ENCODE measurements at places on chromosomes 12 and 14. TPM values are rescaled to one million over a fixed set of nuclear protein-coding genes. Genes with fewer than 3 reads are reported as not detected.

Gene FLVCR2
- total RNA-seq: 9.7 TPM

Gene CLEC1A
- total RNA-seq: 0.41 TPM

DNA sequence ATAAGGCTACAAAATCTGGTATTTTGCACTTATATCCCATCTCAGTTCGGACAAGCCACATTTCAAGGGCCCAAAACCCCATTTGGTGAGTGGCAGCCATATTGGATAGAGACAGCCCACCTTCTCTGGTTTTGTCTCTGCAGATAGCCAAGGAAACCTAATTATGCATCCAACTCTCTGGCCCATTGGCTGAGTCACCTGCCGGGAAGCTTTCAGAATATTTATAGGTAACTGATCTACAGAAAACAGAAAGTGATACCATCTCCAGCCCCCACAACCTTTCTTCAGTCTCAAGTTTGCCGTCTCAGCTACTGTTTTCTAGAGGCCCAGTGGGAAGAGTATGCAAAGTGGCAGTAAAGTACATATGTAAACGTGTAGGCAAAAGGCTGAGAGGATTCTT lies 33.7 kb upstream of the PPP1CC start:
- H3K27ac ChIP-seq: no peak overlapping the region
- H3K27me3 ChIP-seq: no peaks in the 10 kb centered on the region
- no peaks in the 10 kb centered on the region for H3K4me1 ChIP-seq
- DNase-seq: no peak
- no peaks in the 10 kb centered on the region for H3K36me3 ChIP-seq
- H3K4me3 ChIP-seq: no peak overlapping the region

DNA sequence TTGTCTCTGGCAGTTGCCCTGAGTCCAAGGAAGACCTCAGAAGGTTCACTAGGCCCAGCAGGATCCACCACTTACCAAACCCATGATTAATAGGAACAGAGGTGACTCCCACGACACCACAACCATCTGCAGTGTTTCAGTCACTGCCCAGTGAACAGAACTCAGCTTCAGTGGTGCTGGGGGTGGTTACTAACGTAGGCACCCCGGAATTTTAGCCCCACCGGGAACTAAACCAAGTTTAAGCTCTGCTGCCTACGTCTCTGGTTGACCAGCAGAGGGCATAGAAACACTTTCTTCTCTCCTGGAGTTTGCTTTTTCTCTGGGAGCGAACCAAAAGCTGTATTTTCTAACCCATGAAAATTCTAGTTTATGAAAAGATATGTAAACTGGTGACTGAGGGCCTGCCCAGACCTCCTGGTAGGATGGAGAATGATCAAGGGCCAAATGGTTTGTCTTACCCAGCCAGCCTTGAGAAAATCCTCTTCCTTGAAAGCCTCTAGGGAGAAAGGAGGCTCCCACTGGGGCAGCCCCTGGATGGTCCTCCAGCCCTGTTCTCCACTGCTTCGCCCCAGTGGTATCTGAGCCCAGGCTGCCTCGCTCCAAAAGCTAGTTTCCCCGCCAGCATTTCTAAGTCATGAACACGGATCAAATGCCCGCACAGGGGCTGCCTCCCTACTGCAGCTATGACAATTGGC lies 379.8 kb downstream of the DPF3 start:
- H3K36me3 ChIP-seq: no peaks in the 10 kb centered on the region
- no peaks in the 10 kb centered on the region for H3K4me1 ChIP-seq
- peak; percentile 24 for DNase-seq
- H3K27me3 ChIP-seq: peaks cover 12% of the 10 kb centered on the region
- no peak overlapping the region for H3K4me3 ChIP-seq

Gene GUCY2C
- total RNA-seq: 0.13 TPM

Gene FAM222A
- total RNA-seq: 12.8 TPM

GRCh38 chr14:65173973-65174693 lies 71.8 kb upstream of the MAX start:
- no peak overlapping the region for H3K4me3 ChIP-seq
- H3K4me1 ChIP-seq: no peaks in the 10 kb centered on the region
- DNase-seq: no peak

DNA sequence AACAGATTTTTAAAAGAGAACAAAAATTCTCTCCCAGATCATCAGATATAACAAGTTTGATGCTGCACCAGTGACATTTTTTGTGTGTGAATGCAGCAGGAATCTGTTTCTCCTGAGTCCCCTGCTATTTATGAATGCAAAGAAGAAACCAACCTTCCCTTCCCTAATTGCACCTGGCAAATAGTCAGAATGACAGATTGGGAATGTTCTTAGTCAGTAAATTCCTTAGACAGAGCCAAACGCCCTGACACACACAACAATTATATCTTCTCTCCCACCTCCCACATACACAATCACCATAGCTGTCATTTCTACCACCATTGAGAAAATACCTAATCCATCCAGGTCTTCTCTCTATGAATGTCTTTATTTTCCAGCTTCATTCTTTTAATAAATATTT lies 174.4 kb downstream of the ALG10B start:
- no peak for DNase-seq
- H3K27me3 ChIP-seq: no peaks in the 10 kb centered on the region
- H3K4me3 ChIP-seq: no peak overlapping the region
- H3K36me3 ChIP-seq: no peaks in the 10 kb centered on the region
- H3K27ac ChIP-seq: no peak overlapping the region
- no peaks in the 10 kb centered on the region for H3K4me1 ChIP-seq

Gene RILPL1
- total RNA-seq: 16.2 TPM

Gene INHBE
- 0.59 TPM for total RNA-seq

Gene OASL
- 21.1 TPM for total RNA-seq

DNA sequence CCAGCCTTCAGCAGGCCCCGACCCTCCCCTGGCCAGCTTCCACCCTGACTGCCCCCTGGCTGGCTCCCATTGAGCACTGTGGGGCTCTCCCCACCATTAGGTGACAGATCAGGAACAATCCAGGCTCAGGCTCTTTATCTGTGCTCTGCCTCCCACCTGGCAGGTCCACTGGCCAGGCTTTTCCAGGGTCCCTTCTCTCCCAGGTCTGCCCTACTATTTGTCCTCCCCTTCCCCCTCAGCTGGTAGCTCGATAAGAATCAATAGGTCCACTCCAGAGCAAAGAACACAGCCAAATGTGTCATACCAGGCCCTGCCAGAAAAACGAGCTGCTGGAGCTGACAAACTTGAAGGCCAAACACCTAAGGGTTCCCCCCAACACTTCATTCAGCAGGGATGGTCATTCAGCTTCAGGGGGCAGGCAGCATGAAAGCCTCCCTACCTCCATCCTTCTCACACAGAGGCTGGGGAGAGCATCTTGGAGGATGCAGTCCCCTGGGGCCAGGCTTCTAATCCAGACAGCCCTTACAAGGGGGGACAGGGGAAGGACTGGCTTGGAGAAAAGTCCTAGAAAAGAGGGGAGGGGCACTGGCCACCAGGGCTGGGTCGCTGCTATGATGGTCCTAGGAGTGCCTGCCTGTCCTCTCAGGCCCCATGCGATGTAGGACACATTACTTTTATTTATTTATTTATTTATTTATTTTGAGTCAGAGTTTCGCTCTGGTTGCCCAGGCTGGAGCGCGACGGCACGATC lies 1.9 kb upstream of the KRT18 start:
- DNase-seq: no peak
- H3K27me3 ChIP-seq: no peaks in the 10 kb centered on the region
- H3K27ac ChIP-seq: peak overlapping the region; percentile 98
- H3K4me3 ChIP-seq: no peak overlapping the region
- H3K36me3 ChIP-seq: peaks cover 10% of the 10 kb centered on the region
- peaks cover 59% of the 10 kb centered on the region for H3K4me1 ChIP-seq

GRCh38 chr14:72033365-72033764 lies 101.1 kb downstream of the RGS6 start:
- H3K27ac ChIP-seq: no peak overlapping the region
- H3K27me3 ChIP-seq: no peaks in the 10 kb centered on the region
- no peaks in the 10 kb centered on the region for H3K36me3 ChIP-seq
- no peaks in the 10 kb centered on the region for H3K4me1 ChIP-seq
- DNase-seq: no peak
- H3K4me3 ChIP-seq: no peak overlapping the region

Gene LRRIQ1
- total RNA-seq: 0.15 TPM

DNA sequence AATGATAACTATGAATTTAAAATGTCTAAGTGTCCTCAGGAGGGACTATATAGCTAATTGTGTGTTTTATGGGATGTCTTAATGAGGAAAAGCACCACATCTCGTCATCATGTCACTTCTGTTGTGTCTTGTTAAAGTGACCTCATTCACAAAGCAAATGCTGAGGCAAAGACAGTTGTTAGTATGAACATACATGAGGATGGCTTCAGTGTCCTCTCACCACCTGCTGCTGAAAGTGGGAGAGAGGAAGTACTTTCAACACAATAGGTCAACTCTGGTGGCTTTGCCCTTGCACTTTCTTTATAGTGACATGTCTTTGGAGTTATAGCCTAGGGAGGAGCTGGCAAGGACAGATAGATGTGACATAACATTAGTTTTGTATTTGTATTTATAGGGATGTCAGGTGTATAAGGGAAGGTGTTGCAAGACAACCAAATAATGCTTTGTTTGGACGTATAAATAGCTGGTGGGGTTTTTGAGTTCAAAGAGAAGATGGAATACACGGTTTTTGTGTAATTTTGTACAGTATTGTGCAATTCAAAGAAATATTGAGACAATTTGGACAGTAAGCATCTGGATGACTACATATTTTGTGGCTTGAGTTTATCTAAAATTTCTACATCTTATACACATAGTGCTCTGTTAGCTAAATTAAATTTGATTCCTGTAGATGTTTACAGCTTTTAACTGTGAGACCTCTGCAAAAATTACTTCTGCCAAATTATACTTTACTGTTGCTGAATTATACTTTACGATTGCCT lies 131.7 kb upstream of the ATP2B1 start:
- no peaks in the 10 kb centered on the region for H3K4me1 ChIP-seq
- no peak for DNase-seq
- H3K36me3 ChIP-seq: no peaks in the 10 kb centered on the region
- no peaks in the 10 kb centered on the region for H3K27me3 ChIP-seq

DNA sequence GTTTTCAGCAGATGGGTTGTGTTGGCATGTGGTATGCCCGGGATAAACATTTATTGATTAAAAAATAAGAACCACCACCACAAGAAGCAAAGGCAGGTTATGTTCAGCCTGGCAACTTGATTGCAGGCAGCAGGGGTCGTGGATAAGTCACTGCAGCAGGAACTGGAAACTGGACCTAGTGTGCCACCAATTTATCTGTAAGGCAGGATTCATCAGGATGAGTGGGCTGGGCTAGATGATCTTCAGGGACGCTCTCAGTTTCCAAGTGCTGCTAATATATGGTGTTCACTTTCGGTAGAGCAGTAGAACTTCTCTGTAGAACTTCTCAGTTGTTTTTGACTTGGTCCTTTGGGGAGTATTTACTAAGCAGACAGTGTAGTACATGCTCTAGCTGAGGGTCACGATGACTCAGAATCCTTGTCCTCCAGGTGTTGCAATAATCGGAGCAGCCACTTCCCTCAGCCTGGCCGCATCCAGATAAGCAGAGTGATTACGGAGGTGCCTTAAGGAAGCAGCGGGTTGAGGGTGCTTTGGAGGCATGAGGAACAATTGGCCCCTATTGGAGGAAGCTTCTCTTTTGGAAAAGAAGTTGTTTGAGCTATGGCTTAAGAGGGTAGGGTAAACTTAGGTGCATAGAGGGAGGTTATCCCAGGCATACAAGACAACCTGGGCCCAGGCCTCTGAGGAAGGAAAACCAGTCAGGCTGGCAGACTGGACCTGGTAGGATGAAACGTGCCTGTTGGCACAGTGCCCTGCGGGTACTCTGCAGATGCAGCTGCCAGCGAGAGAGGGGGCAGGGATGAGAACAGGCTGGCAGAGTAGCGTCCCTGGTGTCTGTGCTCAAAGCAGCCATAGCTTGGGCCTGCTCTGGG lies 104.0 kb downstream of the GPR135 start:
- no peak for DNase-seq
- no peaks in the 10 kb centered on the region for H3K27me3 ChIP-seq
- no peak overlapping the region for H3K4me3 ChIP-seq
- no peak overlapping the region for H3K27ac ChIP-seq
- no peaks in the 10 kb centered on the region for H3K4me1 ChIP-seq

DNA sequence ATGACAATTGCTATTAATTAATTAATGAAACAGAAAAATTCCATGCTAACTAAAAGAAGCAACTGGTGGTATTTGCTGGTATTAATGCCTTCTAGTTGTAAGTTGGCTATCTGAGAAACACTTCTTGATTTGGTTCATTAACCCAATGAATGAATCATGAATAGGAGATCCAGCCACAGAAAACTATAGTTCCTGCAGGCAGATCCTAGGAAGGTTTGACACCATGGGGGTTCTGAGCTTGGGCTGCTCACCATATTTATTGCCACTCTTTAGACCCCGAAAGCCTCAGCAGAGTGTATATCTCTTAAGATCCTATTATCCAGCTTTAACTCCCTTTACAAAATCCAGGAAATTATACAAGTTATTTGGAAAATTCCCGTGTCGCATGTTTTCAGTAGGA lies 81.4 kb upstream of the REP15 start:
- no peaks in the 10 kb centered on the region for H3K27me3 ChIP-seq
- H3K4me3 ChIP-seq: no peak overlapping the region
- DNase-seq: no peak
- peaks cover 46% of the 10 kb centered on the region for H3K4me1 ChIP-seq

GRCh38 chr12:56129206-56129941 lies 1.3 kb downstream of the ESYT1 start:
- H3K36me3 ChIP-seq: peaks cover 17% of the 10 kb centered on the region
- H3K4me3 ChIP-seq: peak overlapping the region; percentile 93
- DNase-seq: no peak
- H3K4me1 ChIP-seq: peaks cover 29% of the 10 kb centered on the region
- H3K27ac ChIP-seq: peak overlapping the region; percentile 75

GRCh38 chr12:29416748-29417147 lies 35.8 kb upstream of the ERGIC2 start:
- H3K27ac ChIP-seq: no peak overlapping the region
- H3K4me3 ChIP-seq: no peak overlapping the region
- no peak for DNase-seq
- H3K4me1 ChIP-seq: no peaks in the 10 kb centered on the region
- H3K36me3 ChIP-seq: no peaks in the 10 kb centered on the region

DNA sequence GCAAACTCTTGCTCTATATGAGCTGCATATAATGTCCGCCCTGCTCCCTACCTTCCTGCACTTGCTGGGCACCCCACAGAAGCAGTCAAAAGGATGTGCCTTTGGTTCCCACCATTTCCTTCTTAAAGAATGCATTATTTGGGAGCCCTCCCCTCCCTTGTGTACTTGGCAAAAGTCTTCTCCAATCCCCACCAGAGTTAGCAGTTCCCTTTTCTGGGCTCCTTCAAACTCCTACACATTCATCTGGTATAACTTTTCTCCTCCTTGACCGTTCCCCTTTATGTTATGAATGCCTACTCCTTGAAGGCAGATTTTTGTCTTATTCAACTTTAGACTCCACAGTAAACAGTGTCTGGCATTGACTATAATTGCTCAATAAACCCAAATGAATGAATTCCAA lies 27.8 kb downstream of the AREL1 start:
- DNase-seq: no peak
- H3K27ac ChIP-seq: no peak overlapping the region
- H3K4me1 ChIP-seq: no peaks in the 10 kb centered on the region
- H3K4me3 ChIP-seq: no peak overlapping the region
- H3K27me3 ChIP-seq: no peaks in the 10 kb centered on the region

- H3K27ac ChIP-seq: no peak overlapping the region
- no peaks in the 10 kb centered on the region for H3K36me3 ChIP-seq
- no peaks in the 10 kb centered on the region for H3K27me3 ChIP-seq
- H3K4me3 ChIP-seq: no peak overlapping the region
- H3K4me1 ChIP-seq: no peaks in the 10 kb centered on the region
Measured at GRCh38 chr12:81333812-81334211, 255.9 kb downstream of the ACSS3 start.

Gene TROAP
- total RNA-seq: 50.0 TPM

- H3K36me3 ChIP-seq: no peaks in the 10 kb centered on the region
- DNase-seq: no peak
- H3K27ac ChIP-seq: no peak overlapping the region
- H3K4me3 ChIP-seq: no peak overlapping the region
- no peaks in the 10 kb centered on the region for H3K4me1 ChIP-seq
Measured at GRCh38 chr12:104877103-104877705, 80.9 kb downstream of the SLC41A2 start.

Gene KRT2
- total RNA-seq: 0.33 TPM

Data from Panc1 (cell line).